Tibial nerve (tissue), 4 donors: ENCODE measurements at places on chromosomes 3 and 15. TPM values are rescaled to one million over a fixed set of nuclear protein-coding genes. Genes with fewer than 3 reads are reported as not detected.

The USP4 gene
- total RNA-seq: 47.1 TPM

The HTR3E gene
- total RNA-seq: not detected

The BFSP2 gene
- total RNA-seq: not detected

The TIGIT gene
- total RNA-seq: 0.60 TPM

The ACTRT3 gene
- total RNA-seq: 0.78 TPM

The POTEB2 gene
- not detected for total RNA-seq

The PPP2R3A gene
- total RNA-seq: 13.8 TPM

The PLA2G4D gene
- not detected for total RNA-seq

The MOBP gene
- total RNA-seq: 2.5 TPM

The TM4SF4 gene
- total RNA-seq: not detected

The CFAP100 gene
- total RNA-seq: not detected

The NR2F2 gene
- 119 TPM for total RNA-seq

The TMC3 gene
- total RNA-seq: not detected

The SERINC4 gene
- not detected for total RNA-seq

The PLA1A gene
- 12.0 TPM for total RNA-seq

The SLC9C1 gene
- total RNA-seq: not detected

The PTPRG gene
- 174 TPM for total RNA-seq

The HHLA2 gene
- 0.21 TPM for total RNA-seq

The TRIP4 gene
- 23.7 TPM for total RNA-seq

The SMCO1 gene
- total RNA-seq: not detected

The TGM4 gene
- not detected for total RNA-seq

The GNB5 gene
- total RNA-seq: 24.1 TPM

The IL17RC gene
- total RNA-seq: 60.4 TPM

The OIP5 gene
- 1.7 TPM for total RNA-seq

The GABRR3 gene
- total RNA-seq: not detected

The CYP1A2 gene
- total RNA-seq: not detected

The HRG gene
- total RNA-seq: not detected

The IL20RB gene
- 50.9 TPM for total RNA-seq

The AMOTL2 gene
- 276 TPM for total RNA-seq

The NTRK3 gene
- total RNA-seq: 85.9 TPM

The SLC12A8 gene
- total RNA-seq: 0.42 TPM

The GRK7 gene
- not detected for total RNA-seq
